ENCODE measurements at places on chromosomes 3 and 15.

GRCh38 chr3:9400616-9401015 lies 3.2 kb downstream of the SETD5 start:
- DNase-seq = peak; percentile 21

- no peak for DNase-seq
Measured at GRCh38 chr3:168292296-168292695, 196.6 kb upstream of the GOLIM4 start.

GRCh38 chr3:101902041-101902440 lies 52.7 kb downstream of the NFKBIZ start:
- DNase-seq = no peak

GRCh38 chr15:98120561-98120960 lies 160.1 kb downstream of the ARRDC4 start:
- DNase-seq = no peak

DNA sequence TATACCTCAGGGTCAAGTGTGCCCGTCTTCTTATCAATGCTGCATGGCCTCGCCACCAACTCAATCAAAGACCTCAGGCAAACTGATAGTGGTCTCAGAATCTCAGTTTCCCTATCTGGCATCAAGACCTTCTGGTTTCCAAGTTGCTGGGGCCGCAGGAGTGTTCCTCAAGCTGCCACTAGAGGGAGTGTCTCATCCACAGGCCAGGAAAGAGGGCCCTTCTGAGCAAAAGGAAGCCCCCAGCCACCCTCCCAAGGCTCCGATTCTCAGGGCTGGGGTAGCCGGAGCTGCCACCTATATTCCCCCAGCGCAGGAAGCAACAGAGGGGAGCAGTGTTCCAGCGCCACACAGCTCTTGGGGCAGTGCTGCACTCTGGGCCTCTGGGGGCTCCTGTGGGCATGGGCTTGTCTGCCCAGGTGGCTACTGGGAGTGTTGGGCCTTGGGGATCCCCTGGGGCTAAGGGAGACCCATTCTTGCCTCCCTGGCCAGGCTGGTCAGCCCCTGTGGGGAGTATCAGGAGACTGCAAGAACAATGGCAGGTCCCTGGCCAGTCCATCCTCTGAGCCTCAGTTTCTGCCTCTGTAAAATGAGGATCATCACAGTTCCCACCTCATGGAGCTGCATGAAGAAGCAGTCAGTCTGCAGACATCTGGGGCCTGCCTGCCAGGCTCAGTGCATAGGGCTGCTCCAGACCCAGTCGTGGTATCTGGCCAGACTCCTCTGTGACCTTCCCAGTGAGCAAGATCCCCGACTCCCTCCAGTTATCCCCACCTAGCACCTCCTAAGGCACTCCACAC lies 23.4 kb upstream of the SEC13 start:
- peak; percentile 95 for DNase-seq

GRCh38 chr3:158808697-158809096 lies 6.8 kb downstream of the MFSD1 start:
- DNase-seq = no peak

- no peak for DNase-seq
Measured at GRCh38 chr3:32996048-32996754, 44.8 kb downstream of the CCR4 start.

DNA sequence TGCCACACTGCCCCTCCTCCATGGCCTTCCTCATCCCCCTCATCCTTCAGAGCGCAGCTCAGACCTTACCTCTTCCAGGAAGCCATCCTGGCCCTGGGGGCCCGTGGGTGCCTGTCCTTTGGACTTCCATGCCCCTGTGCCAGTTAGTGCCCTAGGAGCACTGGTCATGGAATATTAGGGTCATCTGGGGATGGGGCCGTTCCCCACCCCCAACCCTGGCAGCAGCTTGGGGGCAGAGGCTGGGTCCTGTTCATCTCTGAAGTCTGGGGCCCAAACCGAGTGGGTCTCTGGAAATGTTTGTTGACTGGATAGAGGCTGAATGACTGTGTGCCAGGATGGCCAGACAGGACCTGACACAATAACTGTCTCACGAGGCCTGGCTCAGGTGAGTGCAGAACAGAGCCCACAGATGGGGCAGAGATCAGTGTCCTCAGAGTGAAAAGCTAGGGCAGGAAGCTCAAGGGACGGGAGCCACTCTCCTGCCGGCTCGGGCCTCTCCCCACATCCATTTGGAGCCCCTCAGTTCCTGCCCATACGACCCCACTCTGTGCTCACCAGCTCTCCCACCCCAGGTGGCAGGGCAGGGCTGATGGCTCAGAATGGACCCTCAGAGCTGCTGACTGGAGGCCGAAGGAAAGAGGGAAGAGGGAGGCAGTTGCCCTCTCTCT lies 62.5 kb downstream of the TLE3 start:
- no peak for DNase-seq

DNA sequence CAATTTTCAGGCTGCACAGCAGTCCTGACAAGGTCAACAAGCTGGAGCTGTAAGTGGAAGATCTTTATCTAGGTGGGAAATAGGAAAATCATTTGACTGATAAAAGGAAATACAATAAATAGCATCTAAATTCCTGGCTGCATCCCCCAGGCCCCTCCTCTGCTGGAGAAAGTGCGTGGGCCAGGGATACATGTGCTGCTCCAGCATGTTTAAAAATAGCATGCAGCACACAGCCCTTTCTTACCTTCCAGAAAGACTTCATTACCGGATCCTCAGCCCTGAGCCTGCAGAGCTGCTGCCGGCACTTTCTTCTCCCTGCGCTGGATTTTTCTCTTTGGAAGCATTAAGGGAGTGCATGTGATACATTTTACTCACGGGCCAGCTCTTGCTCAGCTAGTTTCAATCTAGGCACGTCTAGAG lies 77.3 kb downstream of the HMG20A start:
- peak; percentile 19 for DNase-seq

DNA sequence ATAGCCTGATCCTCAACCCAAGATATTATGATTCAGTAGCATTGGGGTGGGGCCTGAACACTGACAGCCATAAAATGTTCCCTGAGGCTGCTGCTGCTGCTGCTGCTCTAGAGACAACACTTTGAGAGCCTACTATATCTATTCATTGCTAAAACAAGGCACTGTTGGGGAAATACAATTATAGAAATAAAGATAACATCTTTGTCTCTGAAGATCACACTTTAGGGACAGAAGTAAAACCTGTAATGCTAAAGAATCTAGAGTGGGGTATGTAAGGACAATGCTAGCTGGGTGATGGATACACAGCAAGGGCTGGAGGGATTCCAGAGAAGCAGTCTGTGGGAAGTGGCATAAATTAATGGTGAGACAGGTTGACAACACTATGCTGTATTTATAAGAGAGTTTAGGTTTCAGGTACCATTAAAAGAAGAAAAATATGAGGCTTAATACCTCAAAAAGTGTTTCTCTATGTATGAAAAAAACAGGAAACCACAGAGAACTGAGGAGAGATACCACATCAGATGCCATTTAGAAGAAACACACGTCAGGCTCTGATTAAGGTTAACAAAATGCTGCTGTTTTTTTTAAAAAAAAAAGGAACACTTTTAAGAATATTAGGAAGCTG lies 115.9 kb downstream of the CBLB start:
- no peak for DNase-seq

GRCh38 chr15:96130734-96131133 lies 199.8 kb upstream of the NR2F2 start:
- DNase-seq = no peak

GRCh38 chr3:126279853-126280252 lies 77.4 kb downstream of the KLF15 start:
- DNase-seq = no peak

GRCh38 chr15:93895976-93896770 lies 335.2 kb upstream of the MCTP2 start:
- no peak for DNase-seq

GRCh38 chr3:140091143-140091542 lies 156.2 kb downstream of the CLSTN2 start:
- DNase-seq = no peak

GRCh38 chr3:184320104-184320445 lies 5.7 kb downstream of the EIF4G1 start:
- DNase-seq = peak; percentile 63

GRCh38 chr15:87826119-87826747 lies 430.3 kb downstream of the NTRK3 start:
- DNase-seq = peak; percentile 33

DNA sequence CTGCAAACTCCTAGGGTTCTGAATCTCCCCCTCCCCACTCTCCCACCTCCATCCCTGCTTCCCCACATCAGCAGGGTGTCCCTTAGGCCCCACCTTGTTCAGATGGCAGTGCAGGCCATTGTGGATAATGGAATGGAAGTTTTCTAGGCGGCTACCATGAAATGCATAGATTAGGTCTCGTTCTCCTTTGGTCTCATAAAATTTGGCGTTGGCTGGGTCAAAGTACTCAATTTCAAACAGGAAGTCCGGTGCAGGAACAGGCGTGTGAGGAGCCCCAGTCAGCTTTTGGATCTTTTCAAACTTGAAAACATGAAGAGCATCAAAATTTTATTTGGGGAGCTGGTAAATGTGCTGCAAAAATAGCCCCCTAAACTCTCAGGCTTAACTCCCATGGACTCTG lies 20.2 kb downstream of the PARP16 start:
- no peak for DNase-seq

DNA sequence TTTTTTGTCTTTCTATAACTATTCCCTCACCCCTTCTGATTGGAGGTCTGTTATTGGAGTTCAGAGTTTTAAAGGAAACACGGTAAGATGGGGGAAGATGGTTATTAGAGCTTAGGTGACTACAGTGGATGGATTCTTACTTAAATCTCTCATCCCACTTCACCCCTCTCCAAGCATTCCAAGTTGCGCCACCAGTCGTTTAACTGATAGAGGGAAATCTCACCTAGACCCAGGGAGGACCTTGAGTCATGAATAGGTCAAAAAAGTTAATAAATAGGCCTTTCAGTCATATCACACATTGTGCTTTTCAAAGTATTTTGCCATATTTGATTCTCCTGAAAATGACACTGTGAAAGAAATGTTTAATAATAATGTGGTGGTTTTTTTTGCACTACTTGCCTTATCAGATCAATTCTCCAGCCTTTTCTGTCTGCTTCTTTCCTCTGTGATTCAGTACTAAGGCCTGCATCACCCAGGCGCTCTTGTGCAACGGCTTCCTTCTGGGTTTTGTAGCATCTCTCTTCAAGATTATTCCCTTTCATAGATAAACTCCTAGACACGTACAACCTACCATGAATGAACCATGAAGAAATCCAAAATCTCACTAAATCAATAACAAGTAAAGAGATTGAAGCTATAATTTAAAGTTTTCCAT lies 100.4 kb upstream of the TGFBR2 start:
- DNase-seq = no peak

DNA sequence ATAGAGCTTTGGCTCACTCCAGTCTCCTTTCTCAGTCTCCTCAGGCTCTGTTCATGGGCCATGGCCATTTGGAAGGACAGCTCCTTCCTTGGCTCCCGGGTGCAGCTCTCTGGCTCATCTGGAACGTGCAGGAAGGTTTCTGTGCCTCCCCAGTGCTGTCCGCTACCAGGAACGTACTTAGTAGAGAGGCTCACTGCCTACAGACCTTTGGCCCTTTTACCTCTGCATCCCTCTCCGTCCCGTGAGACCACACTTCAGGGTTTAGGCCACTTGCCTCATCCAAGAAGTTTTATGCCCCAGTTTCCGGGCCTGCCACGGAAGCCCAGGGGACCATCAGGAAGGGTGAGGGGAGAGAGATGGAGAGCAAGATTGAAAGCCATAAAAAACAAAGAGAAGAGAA lies 20.9 kb downstream of the GRK7 start:
- DNase-seq = no peak

DNA sequence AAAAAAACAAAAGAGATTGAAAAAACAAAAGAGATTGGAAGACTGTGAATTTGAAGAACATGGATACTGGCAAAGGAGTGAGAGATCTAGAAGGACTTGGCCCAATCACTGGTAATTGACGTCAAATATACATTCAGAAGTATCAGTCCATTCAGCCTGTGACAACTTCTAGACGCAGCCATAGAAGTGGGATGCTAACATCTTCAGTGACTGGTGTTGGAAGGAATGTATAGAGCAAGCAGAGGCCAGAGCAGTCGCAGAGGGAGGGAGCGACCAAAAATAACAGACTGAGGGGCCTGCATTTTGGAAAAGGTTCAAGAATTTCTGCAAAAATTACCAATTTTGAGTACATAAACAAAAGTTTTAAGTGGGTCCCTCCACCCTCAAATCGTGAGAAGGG lies 473.3 kb downstream of the CADM2 start:
- DNase-seq = no peak

DNA sequence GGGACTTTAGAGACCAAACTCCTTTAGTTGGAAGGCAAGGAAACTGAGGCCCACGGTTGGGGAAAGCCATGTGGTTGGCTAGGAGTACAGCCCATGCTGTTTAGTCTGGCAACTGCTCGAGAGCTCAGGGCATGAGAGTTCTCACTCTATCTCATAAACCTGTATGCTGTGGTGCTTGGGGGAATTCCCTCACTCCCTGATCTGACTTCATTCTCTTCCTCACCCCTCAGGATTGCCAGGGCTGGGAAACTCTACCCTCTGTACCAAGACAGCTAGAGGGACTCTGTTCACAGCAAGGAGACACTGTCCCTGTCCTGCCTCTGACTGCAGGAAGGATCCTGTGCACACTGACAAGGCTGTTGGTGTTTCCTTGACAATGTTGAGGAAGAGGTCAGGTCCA lies 230.2 kb downstream of the ZNF621 start:
- no peak for DNase-seq

DNA sequence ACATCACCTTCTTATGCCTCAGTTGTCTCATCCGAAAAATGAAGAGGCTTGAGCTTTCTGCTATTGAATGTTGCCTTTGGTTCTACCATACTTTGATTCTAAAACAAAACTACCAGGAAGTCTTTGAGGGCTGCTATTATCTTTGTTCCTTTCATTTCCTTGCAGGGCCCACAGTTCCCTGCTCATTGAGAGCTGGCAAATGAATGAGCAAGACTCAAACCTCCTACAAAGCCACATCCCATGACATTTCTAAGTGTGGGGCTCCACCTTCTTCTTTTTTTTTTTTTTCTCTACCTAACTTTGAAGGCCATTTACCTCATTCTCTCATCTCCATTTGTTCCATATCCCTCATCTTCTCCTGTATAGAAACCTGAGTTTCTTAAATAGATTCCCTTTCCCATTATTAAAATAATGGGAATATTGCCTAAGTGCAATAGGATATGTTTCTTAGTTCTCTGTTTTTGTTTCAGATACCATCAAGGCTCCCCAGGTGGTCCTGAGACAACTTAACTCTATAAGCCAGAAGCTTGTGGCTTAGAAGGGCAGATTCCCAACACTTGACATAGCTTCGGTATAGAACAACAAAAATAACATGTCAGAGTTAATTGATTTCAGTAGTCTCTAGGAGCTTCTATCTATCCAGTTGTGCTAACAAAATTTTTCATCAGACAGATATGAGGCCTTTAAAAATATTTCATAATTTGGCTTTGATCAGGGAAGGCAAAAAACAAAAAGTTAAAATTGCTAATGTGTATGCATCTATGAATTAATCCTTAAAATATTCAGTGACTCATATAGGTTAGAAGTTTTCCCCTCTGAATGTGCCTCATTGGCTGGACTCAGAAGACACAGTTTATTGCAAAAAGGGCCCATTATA lies 951.6 kb downstream of the TUSC7 start:
- no peak for DNase-seq

GRCh38 chr3:76432396-76432795 lies 607.5 kb upstream of the ROBO2 start:
- DNase-seq = no peak
